ENCODE measurements at places on chromosomes 11 and 22. TPM values are rescaled to one million over a fixed set of nuclear protein-coding genes. Genes with fewer than 3 reads are reported as not detected.

Gene PLEKHB1
- 50.8 TPM for total RNA-seq

Gene PPME1
- total RNA-seq = 21.1 TPM

Gene KCNE3
- not detected for total RNA-seq

Gene OTOG
- not detected for total RNA-seq

Gene DGAT2
- total RNA-seq = 1.2 TPM

GRCh38 chr11:64340671-64341335, 799 bp downstream of the CCDC88B start:
- DNase-seq = peak; percentile 46

- no peak for DNase-seq
These were observed 10.1 kb upstream of the SERPIND1 start for GRCh38 chr22:20763630-20764470.

- no peak for DNase-seq
These were observed 7.7 kb downstream of the CCDC73 start for GRCh38 chr11:32786811-32787210.
